ENCODE measurements at places on chromosomes 2 and 18.

DNA sequence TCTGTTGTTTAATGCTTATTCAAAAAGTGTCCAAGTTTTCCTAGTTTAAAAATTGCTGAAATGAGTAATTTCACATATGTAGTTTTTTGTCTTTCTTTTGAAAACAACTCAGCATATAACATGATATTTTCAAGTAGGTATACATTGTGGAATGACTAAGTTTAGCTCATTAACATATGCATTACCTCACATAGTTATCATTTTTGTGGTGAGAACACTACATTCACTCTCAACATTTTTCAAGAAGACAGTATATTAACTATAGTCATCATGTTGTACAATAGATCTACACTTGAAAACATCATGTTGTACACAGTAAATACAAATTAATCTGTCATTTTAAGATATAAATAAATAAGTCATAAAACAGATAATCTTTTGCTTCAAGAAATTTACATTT lies 340.0 kb downstream of the CCDC85A start:
- H3K36me3 ChIP-seq = no peaks in the 10 kb centered on the region
- H3K4me1 ChIP-seq = no peaks in the 10 kb centered on the region
- no peak for DNase-seq

DNA sequence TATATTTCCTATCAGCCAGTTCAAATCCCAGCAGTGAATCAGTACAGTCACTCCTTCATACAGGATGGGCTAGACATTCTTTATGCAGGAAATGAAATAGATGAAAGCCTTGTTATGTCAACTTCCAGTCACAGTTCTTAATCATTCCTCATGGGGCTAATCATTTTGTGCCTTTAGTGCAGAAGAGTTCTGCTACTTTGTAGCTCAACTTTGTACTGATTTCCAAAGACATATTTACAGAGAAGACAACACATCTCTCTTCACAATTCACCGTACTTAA lies 593.9 kb upstream of the NETO1 start:
- no peak overlapping the region for H3K4me3 ChIP-seq
- H3K36me3 ChIP-seq = no peaks in the 10 kb centered on the region
- H3K27ac ChIP-seq = no peak overlapping the region
- DNase-seq = no peak
- H3K4me1 ChIP-seq = no peaks in the 10 kb centered on the region

DNA sequence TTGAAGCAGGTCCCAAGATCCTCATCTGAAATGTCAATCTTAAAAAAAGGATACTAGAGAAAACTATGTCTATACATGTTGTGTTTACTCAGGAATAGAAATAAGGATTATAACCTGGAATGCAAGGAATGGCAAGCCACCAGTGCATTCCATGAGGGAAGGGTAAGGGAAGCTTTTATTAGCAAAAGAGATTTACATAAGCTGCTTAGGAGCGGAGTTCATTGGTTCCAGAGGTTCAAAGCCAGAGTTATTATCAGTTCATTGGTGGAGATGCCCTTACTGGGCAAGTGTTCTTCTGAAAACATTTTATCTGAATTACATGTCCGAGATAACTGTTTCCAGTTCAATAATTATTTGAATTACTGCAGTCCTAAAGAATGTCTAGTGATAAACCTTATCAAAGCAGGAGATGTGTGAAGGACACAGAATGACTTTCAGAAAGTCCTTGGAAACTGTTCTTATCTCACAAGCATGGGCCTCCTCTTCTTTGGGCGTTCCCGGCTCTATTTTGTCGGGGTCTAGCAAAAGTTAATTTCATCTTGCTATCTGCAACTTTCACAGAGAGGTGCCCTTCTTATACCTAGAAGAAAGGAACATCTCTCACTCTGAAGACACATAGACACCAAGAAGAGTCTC lies 23.5 kb downstream of the COMMD1 start:
- H3K4me1 ChIP-seq = no peaks in the 10 kb centered on the region
- H3K4me3 ChIP-seq = no peak overlapping the region
- no peaks in the 10 kb centered on the region for H3K36me3 ChIP-seq
- no peak overlapping the region for H3K27ac ChIP-seq
- no peak for DNase-seq

DNA sequence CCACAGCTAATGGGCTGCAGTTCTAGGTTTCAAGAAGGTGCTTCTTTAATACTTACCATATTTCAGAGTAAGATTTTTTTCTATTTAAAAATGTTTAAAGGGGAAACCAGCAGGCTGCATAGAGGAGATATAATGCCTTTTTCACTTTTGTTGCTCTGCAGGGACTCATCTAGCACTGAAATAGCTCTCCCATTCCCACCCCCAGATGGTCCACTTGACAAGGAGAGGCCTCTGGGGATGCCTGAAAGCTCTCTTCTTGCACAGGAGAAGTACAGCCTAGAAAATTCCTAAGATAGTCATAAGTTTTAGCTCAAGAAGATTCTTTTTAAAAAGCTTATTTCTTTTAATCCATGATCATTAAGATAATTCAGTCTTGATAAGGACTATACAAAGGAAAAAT lies 126.4 kb downstream of the CDH2 start:
- H3K4me1 ChIP-seq = peaks cover 9% of the 10 kb centered on the region
- no peak overlapping the region for H3K27ac ChIP-seq
- no peak overlapping the region for H3K4me3 ChIP-seq
- DNase-seq = no peak
- H3K27me3 ChIP-seq = no peaks in the 10 kb centered on the region

- no peak overlapping the region for H3K27ac ChIP-seq
- DNase-seq = no peak
- H3K4me1 ChIP-seq = no peaks in the 10 kb centered on the region
Measured at GRCh38 chr2:128686881-128687555, 368.4 kb upstream of the HS6ST1 start.

- H3K36me3 ChIP-seq = no peaks in the 10 kb centered on the region
- peak; percentile 87 for DNase-seq
- H3K27ac ChIP-seq = peak overlapping the region; percentile 55
- peaks cover 5% of the 10 kb centered on the region for H3K4me1 ChIP-seq
Measured at GRCh38 chr18:49500201-49500921, 13.3 kb upstream of the C18orf32 start.

DNA sequence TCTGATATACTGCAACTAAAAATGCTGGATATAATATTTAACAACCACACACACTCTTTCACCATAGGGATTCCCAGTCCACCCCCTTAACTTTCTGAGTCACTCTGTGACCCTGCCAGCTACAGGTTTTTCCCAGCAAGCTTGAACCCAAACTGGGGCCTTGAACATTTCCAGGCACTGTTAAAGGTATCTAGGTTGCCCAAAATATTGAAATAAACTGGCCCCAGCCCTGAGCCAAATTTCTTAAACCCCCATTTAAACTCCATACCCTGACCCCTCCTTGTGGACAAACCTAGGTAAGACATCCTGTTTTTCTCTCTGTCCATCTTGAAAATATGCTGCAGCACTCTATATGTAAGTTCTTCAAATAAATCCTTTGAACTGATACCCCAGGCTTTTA lies 19.7 kb upstream of the DCTN1 start:
- DNase-seq = no peak
- H3K27me3 ChIP-seq = peaks cover 4% of the 10 kb centered on the region
- no peaks in the 10 kb centered on the region for H3K36me3 ChIP-seq
- H3K4me1 ChIP-seq = no peaks in the 10 kb centered on the region
- no peak overlapping the region for H3K4me3 ChIP-seq

- H3K36me3 ChIP-seq = no peaks in the 10 kb centered on the region
- H3K27me3 ChIP-seq = no peaks in the 10 kb centered on the region
- no peak overlapping the region for H3K4me3 ChIP-seq
- peaks cover 27% of the 10 kb centered on the region for H3K4me1 ChIP-seq
Measured at GRCh38 chr2:8260213-8260612, 421.6 kb upstream of the ID2 start.

GRCh38 chr18:23932385-23933067 lies 82.0 kb upstream of the TTC39C start:
- H3K36me3 ChIP-seq = no peaks in the 10 kb centered on the region
- DNase-seq = no peak
- H3K4me3 ChIP-seq = no peak overlapping the region
- H3K4me1 ChIP-seq = no peaks in the 10 kb centered on the region

DNA sequence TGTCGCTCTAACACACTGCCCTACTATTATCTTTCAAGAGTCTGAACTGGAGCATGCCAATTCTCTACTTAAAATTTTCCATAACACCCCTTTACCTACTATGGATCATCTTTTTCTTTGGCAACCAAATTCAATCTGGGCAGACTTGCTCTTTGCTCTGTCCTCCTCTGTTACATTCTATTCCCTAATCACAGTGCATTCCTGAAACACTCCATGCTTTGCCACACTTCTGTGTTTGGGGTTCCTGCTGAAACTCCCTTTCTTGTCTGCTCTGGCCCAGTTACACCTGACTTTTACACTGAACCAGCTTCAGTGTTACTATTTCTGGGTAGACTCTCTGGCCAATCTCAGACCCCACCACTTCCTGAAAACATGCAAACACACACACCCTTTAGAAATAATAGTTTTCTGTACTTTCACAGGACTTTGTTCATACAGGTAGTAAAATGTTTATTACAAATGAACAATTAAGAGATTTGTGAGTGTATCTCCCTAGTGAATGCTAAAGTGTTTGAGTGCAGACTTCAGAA lies 119.9 kb upstream of the DCC start:
- DNase-seq = no peak
- H3K36me3 ChIP-seq = no peaks in the 10 kb centered on the region
- no peak overlapping the region for H3K4me3 ChIP-seq
- no peak overlapping the region for H3K27ac ChIP-seq

Data from neuronal stem cell (in vitro differentiated cells).